ENCODE measurements at places on chromosomes 11 and 22.

- peak overlapping the region; percentile 78 for H3K27ac ChIP-seq
- no peak for DNase-seq
- no peaks in the 10 kb centered on the region for H3K27me3 ChIP-seq
- no peaks in the 10 kb centered on the region for H3K36me3 ChIP-seq
- H3K4me3 ChIP-seq = no peak overlapping the region
Observed at GRCh38 chr11:102476069-102476468, 23.5 kb upstream of the TMEM123 start.

GRCh38 chr11:68969386-68969785 lies 11.4 kb downstream of the MRGPRD start:
- H3K27me3 ChIP-seq = no peaks in the 10 kb centered on the region
- no peak overlapping the region for H3K27ac ChIP-seq
- H3K36me3 ChIP-seq = no peaks in the 10 kb centered on the region
- H3K4me1 ChIP-seq = no peaks in the 10 kb centered on the region
- no peak overlapping the region for H3K4me3 ChIP-seq

DNA sequence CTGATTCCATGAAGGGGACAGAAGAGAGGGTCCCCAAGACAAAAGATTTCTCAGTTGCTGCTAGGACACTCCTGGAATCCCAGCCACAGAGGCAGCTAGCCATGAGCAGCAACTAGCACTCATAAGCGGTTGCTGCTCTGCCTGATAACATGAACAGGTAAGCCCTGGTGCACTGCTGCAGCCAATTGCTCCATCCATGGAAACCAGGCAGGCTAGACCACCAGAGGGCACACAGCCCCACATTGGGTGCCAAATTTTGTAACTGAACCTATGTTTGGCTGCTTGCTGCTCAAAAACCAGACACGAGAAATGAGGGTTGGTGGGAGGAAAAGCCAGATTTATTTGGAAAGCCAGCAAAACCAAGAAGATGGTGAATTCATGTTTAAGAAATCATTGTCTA lies 21.9 kb upstream of the QSER1 start:
- H3K4me1 ChIP-seq = no peaks in the 10 kb centered on the region
- peak; percentile 50 for DNase-seq
- H3K27me3 ChIP-seq = no peaks in the 10 kb centered on the region
- no peak overlapping the region for H3K27ac ChIP-seq
- no peak overlapping the region for H3K4me3 ChIP-seq
- H3K36me3 ChIP-seq = no peaks in the 10 kb centered on the region

DNA sequence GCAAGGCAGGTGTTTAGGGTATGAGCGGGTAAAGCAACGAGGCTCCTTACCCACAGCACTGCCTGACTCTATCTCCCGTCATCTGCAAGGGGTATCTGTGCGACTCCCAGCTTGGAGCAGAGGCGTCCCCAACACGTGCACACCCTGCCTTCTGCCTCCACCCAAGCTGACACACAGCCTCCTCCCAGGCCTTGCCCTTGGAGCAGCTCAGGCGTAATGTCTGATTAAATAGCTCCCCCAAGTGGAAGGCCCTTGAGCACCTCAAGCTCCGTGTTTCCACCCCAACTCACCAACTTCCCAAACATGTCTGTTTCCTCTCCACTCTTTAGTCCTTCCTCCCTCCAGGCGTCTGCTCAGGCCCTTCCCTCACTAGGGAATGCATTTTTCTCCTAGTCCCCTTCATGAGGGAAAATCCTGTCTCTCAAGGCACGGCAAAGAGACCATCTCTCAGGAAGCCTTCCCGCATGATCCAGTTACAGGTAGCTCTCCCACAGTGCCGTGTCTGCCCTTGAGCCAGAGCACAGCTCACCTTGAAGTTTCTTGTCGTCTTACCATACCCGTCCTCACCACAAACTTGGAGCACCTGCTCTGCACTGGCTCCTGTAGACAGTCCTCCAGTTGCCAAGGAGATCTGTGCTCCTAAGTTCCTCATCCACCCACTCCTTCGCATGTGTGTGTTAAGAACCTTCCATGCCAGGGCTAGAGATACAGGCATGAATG lies 15.8 kb downstream of the CYB5R2 start:
- H3K27me3 ChIP-seq = no peaks in the 10 kb centered on the region
- H3K36me3 ChIP-seq = peaks cover 28% of the 10 kb centered on the region
- no peak overlapping the region for H3K4me3 ChIP-seq
- H3K27ac ChIP-seq = no peak overlapping the region
- H3K4me1 ChIP-seq = no peaks in the 10 kb centered on the region

- H3K36me3 ChIP-seq = no peaks in the 10 kb centered on the region
- no peaks in the 10 kb centered on the region for H3K4me1 ChIP-seq
- no peak overlapping the region for H3K27ac ChIP-seq
- no peak for DNase-seq
- no peaks in the 10 kb centered on the region for H3K27me3 ChIP-seq
- no peak overlapping the region for H3K4me3 ChIP-seq
Observed at GRCh38 chr11:127066401-127067090, 66.0 kb upstream of the KIRREL3 start.

Data from right lobe of liver (tissue), 6 donors.